Endodermal cell (in vitro differentiated cells): ENCODE measurements at places on chromosomes 16 and 17.

GRCh38 chr16:14354561-14355351 is 275.3 kb downstream of the PARN start:
- H3K4me1 ChIP-seq: no peaks in the 10 kb centered on the region
- no peak for DNase-seq
- H3K27ac ChIP-seq: no peak overlapping the region
- H3K27me3 ChIP-seq: no peaks in the 10 kb centered on the region
- H3K4me3 ChIP-seq: no peak overlapping the region

DNA sequence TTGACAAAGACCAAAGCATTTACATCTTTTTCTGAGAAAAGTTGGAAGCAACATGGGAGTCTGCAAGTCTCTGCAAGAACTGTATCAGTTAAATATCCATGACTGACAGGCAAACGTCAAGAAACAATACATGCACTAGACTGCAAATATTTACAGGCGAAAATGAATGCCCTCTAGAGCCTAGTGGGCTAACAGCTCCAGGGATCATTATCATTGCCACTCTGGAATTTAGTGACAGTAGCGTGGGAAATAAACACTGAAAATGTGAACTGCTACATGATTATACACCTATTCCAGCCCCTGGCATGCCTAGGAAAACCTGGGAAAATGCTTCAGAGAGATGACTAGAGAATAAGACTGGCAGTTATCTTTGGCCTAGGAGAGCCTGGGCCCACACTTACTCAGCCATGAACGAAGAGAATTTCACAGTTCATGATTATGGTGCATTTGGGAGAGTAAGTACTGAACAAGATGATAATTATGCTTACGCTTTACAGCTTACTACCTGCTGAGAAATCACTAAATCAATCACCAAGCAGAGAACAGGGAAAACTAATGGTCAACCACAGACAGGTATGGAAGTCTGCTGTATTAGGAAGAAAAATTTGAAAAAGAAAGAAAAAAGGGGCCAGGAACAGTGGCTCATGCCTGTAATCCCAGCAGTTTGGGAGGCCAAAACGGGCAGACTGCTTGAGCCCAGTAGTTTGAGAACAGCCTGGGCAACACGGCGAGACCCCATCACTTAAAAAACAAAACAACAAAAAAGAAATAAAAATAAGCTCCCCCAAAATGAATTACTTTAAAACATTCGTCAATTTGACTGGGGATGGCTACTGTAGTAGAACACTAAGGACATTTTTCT is 66.6 kb upstream of the CLEC18B start:
- no peak overlapping the region for H3K27ac ChIP-seq
- peaks cover 12% of the 10 kb centered on the region for H3K4me1 ChIP-seq
- peaks cover 49% of the 10 kb centered on the region for H3K36me3 ChIP-seq
- H3K4me3 ChIP-seq: no peak overlapping the region
- DNase-seq: no peak

DNA sequence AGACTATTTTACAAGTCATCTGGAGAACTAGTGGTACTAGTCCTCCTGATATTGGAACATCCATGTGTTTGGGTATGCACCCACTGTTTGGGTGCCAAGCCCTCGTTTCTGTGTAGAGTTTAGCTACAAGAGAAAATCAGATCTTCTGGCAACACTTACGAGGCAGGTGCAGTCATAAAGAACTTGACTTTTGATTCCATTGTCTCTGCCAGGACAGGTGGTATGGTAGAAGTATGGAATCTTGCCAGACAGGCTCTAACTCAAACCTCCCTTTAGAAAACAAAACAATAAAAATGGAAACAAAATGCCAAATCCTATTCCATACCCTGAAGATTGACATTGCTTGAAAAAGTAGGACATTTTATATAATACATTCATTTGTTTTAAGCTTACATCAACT is 16.0 kb downstream of the RNF43 start:
- H3K4me1 ChIP-seq: peaks cover 19% of the 10 kb centered on the region
- H3K4me3 ChIP-seq: no peak overlapping the region
- H3K27ac ChIP-seq: no peak overlapping the region
- no peaks in the 10 kb centered on the region for H3K27me3 ChIP-seq
- H3K36me3 ChIP-seq: no peaks in the 10 kb centered on the region
- DNase-seq: no peak

DNA sequence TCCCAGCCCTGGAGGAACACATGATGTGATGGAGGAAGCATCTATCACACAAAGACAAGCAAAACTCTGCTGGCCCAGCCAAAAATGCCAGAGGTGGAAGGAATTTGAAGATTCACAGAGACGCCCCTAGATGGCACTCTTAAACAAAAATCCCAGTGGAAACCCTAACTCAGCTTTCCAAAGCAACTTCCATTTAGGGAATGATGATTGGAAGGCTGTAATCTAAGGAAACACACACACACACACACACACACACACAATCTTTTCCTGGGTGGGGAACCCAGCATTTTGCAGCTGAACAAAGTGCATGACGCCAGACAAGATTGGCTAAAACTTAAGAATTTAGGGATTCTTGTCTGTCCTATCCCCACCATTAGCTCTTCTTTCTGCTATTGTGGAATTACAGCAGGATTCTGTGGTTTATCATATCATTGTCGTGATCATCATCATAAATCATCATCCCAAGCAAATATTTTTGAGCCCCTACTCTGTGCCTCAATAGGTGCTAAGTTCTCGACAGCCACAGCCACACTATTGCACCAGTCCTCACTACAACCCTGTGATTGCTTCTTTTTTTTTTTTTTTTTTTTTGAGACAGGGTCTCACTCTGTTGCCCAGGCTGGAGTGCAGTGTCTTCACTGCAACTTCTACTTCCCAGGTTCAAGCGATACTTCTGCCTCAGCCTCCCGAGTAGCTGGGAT is 1.6 kb upstream of the LDAF1 start:
- no peaks in the 10 kb centered on the region for H3K27me3 ChIP-seq
- H3K36me3 ChIP-seq: peaks cover 12% of the 10 kb centered on the region
- no peak overlapping the region for H3K4me3 ChIP-seq

DNA sequence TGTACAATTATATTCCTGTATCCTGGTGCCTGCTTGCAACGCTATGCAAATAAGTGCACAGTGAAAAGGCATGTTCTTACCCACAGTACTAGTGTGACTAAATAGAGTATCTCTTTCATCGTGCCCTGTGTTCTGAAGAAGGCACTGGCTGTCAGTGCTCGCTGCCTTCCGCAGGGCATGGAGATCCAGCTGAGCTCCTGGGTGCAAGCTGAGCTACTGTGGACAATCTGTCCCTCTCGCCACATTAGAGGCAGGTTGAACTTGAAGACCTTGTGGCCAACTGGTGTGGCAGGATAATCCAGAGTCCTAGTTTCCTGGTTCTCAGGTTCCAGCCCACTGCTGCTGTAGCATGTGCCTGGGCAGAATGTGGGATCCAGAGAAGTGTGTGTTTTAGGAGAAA is 1.9 kb upstream of the ST6GALNAC1 start:
- no peak for DNase-seq
- H3K27ac ChIP-seq: no peak overlapping the region
- H3K4me3 ChIP-seq: no peak overlapping the region
- no peaks in the 10 kb centered on the region for H3K27me3 ChIP-seq
- H3K36me3 ChIP-seq: no peaks in the 10 kb centered on the region

DNA sequence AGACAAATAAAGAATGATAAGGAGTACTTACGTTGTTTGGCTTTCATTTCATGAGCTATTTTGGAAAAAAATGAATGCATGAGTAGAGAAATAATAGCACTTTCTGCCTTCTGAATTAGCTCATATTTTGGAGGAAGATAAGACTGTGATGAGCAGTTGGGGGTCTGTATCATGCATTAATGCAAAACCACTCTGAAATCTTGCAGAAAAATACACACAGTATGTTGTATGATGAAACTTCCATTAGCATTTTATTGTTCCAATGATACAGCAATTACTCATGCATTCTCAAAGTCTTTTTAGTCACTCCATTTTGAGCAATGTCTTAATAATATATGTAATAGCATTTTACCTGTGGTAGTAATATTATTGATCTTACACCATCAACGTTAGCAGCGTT is 571.0 kb downstream of the CDH8 start:
- no peaks in the 10 kb centered on the region for H3K4me1 ChIP-seq
- H3K27me3 ChIP-seq: no peaks in the 10 kb centered on the region
- no peak for DNase-seq
- H3K4me3 ChIP-seq: no peak overlapping the region
- H3K27ac ChIP-seq: no peak overlapping the region

DNA sequence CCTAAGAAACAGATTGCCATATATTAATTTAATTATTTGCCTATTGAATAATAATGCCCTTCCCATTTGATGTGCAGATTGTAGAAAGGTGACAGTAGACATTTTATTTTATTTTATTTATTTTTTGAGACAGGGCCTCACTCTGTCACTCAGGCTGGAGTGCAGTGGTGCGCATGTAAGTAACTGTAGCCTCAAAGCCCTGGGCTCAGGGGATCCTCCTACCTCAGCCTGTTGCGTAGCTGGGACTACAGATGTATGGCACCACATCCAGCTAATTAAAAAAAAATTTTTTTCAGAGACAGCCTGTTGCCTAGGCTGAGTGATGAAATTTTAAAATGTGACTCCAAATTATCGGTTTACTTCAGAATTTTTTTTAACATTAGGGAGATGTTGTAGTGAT is 1110.0 kb upstream of the EEF2KMT start:
- H3K27me3 ChIP-seq: no peaks in the 10 kb centered on the region
- peaks cover 7% of the 10 kb centered on the region for H3K4me1 ChIP-seq
- no peak overlapping the region for H3K4me3 ChIP-seq
- DNase-seq: no peak
- H3K36me3 ChIP-seq: no peaks in the 10 kb centered on the region

GRCh38 chr17:52159246-52160135 is 977 bp upstream of the CA10 start:
- no peaks in the 10 kb centered on the region for H3K36me3 ChIP-seq
- peak overlapping the region; percentile 60 for H3K4me3 ChIP-seq
- H3K27ac ChIP-seq: no peak overlapping the region
- peak; percentile 61 for DNase-seq

DNA sequence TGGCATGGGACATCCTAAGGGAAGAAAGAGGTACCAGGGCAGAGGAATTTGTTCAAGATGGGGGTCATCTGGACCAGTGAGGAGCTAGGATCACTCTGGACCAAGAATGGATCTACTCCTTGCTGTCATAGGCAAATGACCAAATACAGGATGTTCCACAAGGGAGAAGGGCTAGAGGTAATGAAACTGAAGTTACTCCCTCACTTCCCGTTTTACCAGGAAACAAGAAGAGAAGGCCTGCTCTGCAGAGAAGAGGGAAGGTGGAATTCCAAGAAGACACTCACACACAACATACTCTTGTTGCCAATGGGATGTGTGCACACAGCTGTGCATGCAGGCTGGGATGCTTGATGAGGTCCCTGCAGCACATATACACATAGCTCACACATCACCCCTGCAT is 38.6 kb downstream of the NEUROD2 start:
- H3K27ac ChIP-seq: no peak overlapping the region
- H3K4me1 ChIP-seq: no peaks in the 10 kb centered on the region
- H3K27me3 ChIP-seq: no peaks in the 10 kb centered on the region
- H3K4me3 ChIP-seq: no peak overlapping the region

GRCh38 chr17:16417896-16418684 is 2.7 kb downstream of the TRPV2 start:
- H3K4me3 ChIP-seq: no peak overlapping the region
- H3K4me1 ChIP-seq: peaks cover 7% of the 10 kb centered on the region
- H3K36me3 ChIP-seq: no peaks in the 10 kb centered on the region
- no peak overlapping the region for H3K27ac ChIP-seq
- peak; percentile 61 for DNase-seq

DNA sequence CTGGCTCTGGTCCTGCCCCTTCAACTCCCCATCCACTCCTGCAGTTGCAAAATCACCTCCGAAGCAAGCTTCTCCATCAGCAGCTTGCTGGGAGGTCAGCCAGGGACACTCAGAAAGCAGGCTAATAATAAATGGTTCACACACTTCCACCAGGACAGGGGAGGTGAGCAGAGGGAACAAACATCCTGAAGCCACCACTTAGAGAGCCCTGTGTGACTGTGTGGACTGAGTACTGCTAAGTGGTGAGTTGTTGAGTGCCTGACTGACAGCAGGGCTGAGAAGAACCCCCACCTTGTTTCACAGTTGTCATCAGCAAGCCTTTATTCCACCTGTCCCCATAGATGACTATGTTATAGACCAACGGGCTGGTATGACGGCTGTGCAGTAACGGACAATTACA is 213.9 kb downstream of the CBLN1 start:
- H3K4me3 ChIP-seq: no peak overlapping the region
- no peaks in the 10 kb centered on the region for H3K4me1 ChIP-seq
- no peak overlapping the region for H3K27ac ChIP-seq

- no peak overlapping the region for H3K27ac ChIP-seq
- no peaks in the 10 kb centered on the region for H3K27me3 ChIP-seq
- H3K4me3 ChIP-seq: no peak overlapping the region
Measured at GRCh38 chr17:42438600-42439567, 15.8 kb upstream of the CAVIN1 start.

GRCh38 chr16:11833951-11834695 is 17.2 kb downstream of the RSL1D1 start:
- H3K27me3 ChIP-seq: no peaks in the 10 kb centered on the region
- no peak overlapping the region for H3K4me3 ChIP-seq
- no peaks in the 10 kb centered on the region for H3K4me1 ChIP-seq
- no peak overlapping the region for H3K27ac ChIP-seq
- DNase-seq: no peak

DNA sequence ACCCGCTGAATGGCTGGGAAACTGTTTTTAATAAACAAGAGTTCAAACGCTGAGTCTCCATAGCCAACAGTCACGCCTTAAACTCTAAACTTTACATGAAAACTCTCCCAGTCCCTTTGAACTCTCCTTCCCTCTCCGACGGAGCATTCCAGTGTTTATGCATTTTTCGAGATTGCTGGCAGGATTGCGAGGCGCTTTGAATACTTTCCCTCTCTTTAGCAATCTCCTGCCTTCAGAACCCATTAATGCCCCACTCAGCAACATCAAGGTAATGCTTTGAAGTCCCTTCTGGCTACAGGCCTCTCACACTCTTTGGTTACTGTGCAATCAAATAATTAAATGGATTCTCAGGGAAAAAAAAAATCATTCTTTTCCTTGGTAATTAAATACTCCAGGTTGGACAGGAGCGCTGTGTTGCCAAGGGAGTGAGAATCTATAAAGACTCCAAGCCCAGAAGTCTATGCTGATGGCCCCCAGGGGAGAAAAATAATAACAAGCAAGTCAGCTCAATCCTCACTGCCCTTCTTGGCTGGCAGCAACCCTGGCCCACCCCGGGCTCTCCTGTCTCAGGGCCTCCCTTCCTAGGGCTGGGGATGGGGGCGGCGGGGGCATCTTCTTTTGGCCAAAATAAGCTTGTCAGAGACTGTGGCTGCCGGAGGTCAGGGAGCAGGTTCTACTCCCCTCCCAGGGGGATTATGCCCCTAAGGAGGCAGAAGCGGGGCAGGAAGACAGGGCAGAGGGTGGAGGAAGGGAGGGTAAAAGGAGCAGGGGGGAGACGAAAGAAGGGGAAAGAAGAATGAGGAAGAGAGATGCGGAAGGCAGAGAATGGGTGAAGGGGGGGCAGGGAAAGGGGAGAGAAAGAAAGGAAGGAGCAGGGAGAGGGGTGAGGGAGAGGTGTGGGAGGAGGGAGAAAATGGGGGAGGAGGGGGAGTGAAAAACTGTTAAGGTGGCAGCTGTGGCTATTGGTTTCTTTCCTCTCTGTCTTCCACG is 45.2 kb downstream of the AXIN2 start:
- no peaks in the 10 kb centered on the region for H3K4me1 ChIP-seq
- H3K27ac ChIP-seq: peak overlapping the region; percentile 87
- H3K36me3 ChIP-seq: no peaks in the 10 kb centered on the region
- H3K27me3 ChIP-seq: no peaks in the 10 kb centered on the region
- DNase-seq: peak; percentile 75

- H3K27me3 ChIP-seq: no peaks in the 10 kb centered on the region
- peaks cover 12% of the 10 kb centered on the region for H3K4me1 ChIP-seq
- peak overlapping the region; percentile 29 for H3K27ac ChIP-seq
- peaks cover 9% of the 10 kb centered on the region for H3K36me3 ChIP-seq
Measured at GRCh38 chr16:49644145-49644463, 211.8 kb downstream of the ZNF423 start.
